ENCODE measurements at places on chromosomes 3 and 15. TPM values are rescaled to one million over a fixed set of nuclear protein-coding genes. Genes with fewer than 3 reads are reported as not detected.

DNA sequence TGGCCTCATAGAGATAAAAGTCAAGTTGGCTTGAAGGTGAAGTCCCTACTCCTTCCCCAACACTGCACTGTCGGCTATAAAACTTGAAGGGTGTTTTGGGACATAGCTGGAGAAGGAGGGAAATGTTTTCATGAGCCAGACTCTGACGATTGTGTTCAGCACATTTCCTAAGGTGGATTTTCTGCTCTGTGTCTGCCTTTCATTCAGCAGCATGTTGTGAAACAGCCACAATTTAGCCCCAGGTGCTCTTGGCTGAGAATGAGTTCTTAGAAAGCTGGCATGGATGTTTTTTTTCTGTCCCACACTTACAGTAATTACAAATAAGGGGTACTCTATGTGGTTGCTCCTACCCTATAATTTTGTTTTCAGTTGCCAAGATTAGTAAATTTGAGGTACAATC lies 492.4 kb downstream of the MCTP2 start:
- no peak for DNase-seq

GRCh38 chr3:7934362-7934761 lies 567.3 kb upstream of the LMCD1 start:
- no peak for DNase-seq

GRCh38 chr15:89912674-89913396 lies at the start of gene ARPIN:
ARPIN (minus strand) TSS chr15:89912952; CDS start chr15:89912835, 117 bp downstream.
- DNase-seq: peak; percentile 54

Gene GOLGA6L9
- total RNA-seq: 0.60 TPM

DNA sequence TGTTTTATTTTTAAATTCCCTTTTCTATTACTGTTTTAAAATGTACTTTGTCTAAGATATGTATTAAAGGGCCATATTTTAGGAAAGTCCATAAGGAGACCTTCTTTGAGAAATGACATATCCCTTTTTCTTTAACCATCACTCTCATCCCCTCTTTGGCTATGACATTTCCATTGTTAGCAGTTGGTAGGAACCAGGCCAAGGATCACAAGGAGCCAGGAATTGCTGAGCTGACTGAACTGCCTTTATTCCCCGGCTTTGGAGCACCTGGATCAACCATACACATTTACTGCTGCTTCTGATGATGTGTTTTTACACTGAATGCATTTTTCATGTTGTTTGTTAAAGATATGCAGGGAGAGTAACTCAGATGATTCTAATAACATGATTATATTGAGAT lies 79.7 kb downstream of the HHLA2 start:
- peak; percentile 4 for DNase-seq

DNA sequence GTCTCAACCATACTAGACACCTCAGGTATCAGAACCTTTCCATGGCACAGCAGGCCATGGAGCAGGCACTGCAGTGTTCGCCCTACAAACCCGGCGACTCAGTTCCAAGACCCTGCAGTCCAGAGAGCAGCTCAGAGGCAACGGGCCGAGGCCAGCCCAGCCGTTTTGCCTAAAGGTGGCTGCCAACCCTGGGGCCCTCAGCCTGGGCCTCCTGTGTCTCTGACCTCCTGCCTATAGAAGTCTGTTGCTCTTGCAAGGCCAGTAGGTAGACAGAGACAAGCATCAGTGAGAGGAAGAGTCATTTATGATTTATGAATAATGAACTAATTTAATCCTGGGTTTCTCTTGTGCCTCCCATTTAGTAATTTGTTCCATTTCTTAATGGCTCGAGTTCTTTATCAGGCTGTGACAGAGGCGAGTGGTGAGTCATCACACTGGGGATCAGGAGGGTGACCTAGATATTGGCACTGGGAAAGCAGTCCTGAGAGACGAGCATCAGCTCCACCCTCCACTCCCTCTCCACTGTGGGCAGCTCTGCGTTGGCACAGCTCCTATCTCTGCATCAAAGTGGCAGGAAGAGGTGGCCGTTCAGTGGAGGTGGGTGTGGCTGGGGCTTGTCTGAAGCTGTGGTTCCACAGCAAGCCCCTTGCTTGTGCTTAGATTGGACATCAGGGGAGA lies 79.8 kb downstream of the ABHD5 start:
- peak; percentile 52 for DNase-seq

Gene PPP1R14D
- total RNA-seq: not detected

GRCh38 chr3:98460220-98460619 lies 2.8 kb upstream of the OR5K1 start:
- DNase-seq: no peak
